ENCODE measurements at places on chromosomes 7 and 10.

DNA sequence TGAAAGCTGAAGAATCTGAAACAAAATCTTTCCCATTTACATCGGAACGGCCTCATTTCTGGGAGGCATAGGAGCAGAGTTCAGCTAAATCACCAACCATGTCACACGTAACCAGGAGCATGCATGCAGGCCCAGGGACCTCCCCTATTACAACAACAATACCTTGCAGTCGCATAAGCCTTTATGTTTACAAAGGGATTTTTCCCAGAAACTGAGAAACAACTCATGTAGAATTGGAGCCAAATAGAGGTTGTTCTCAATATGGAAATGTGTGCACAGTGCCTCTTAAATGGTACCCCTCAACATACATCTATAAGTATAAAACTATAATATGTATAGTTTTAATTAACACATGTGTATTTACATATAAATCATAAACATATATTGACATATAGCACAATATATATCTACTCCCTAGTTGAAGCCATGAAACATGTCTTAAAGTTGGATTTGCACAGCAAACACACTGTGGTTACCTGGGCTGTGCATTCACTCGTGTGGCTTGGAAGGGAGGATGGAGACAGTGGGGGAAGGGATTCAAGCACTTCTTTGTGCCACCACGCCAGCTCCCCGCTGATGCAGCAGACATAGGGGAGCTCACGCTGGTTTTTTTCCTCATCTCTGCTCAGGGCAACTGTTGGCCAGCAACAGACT is 35.0 kb upstream of the DGKI start:
- DNase-seq, result no peak

DNA sequence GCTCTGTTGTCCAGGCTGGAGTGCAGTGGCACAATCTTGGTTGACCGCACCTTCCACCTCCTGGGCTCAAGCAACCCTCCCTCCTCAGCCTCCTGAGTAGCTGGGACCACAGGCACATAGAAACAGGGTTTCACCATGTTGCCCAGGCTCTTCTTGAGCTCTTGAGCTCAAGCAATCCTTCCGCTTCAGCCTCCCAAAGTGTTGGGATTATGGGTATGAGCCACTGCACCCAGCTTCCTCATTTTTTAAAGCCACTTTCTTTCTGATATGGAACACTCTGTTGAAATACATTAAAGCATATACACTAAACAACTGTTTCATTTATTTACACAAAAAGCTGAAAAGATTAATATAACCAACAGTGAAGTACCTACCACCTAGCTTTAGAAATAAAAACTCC is 117.2 kb downstream of the CLEC2L start:
- DNase-seq, result no peak

- no peak for DNase-seq
These were observed 51.1 kb downstream of the SVIL start for GRCh38 chr10:29583674-29584073.

- no peak for DNase-seq
These were observed 101.2 kb upstream of the PFKP start for GRCh38 chr10:2966134-2966533.

GRCh38 chr10:28425422-28425821 is 107.5 kb upstream of the WAC start:
- no peak for DNase-seq

DNA sequence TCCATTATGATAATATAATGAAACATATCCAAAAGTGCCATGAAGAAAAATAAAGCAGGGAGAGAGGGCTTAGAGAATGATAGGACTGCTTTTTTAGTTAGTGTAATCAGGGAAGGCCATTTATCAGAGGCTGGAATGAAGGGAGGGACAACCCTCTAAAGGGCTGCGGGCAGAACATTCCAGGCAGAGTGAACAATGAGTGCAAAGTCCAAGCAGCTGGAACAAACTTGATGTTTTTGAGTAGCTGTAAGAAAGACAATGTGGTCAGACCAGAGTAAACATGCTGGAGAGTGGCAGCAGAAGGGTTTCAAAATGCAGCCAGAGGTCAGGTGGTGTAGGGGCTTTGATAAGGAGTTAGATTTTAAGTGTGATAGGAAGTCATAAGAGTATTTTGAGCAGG is 65.6 kb upstream of the CCDC6 start:
- DNase-seq, result no peak
